Eye (tissue), 1 donor: ENCODE measurements at places on chromosomes 2 and 18.

- no peak for DNase-seq
Observed at GRCh38 chr2:68806511-68807109, 64.6 kb downstream of the BMP10 start.

GRCh38 chr2:33435518-33435917, 40.9 kb upstream of the RASGRP3 start:
- DNase-seq = no peak

GRCh38 chr2:29115797-29116781, 874 bp downstream of the CLIP4 start:
- peak; percentile 78 for DNase-seq

GRCh38 chr2:218885981-218886947, 5.6 kb downstream of the WNT10A start:
- peak; percentile 81 for DNase-seq

DNA sequence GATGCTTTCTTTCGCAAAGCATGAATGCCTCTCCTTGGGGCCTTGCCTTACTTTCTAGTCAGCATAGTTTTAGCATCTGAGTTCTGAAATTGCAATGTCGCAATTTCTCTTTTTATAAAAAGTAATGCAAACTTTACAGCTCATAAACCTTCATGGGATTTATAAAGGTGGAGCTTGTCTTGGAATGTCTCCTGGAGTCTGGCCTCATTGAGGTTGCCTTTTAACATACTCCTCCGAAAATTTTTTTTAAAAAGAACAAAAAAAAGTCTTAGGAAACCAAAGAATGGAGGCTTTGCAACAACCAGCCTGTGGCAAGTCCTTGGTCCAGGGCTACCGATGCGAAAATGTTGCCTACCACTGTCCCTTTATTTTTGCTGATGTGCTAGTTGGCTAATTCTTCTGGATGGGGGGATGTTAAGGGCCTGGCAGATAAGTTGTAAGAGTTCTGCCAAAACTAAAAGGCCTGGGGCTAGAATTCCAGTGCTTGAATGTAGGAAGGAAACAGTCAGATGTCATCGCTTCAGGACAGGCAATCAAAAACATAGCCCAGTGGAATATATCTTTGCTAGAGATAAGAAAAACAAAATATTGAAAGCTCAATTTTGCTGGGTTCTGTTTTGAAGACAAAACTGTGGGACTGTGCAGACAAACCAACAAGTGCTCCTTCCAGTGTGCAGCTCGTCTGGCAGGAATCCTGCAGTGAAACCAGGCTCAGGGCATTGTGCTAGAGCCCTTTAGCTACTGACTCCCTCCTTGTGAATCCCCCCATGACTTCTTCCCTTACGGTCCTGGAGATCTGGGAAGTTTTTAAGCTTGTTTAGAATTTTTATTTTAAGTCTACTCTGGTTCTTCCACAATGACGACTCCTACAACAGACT, 213.0 kb downstream of the PIEZO2 start:
- no peak for DNase-seq

DNA sequence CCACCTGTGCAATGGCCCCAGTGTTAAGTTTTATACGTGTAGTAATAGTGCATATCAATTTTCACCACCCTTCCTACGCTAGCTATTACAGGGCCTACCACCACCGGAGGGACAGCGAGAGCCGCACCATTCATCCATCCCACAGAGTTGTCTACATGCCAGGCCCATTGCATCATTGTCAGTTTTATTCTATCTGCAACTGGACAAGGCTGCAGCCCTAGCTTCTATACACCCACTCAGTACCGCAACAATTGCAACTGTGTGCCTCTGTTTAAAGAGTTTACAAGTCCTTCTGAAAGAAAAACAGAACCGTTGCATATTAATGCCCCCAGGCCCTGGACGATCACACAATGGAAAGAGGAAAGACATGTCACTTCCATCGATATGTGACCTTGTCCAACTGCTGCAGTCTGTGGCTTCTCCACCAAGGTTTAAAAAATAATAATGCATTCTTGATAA, 58.6 kb downstream of the ZEB2 start:
- DNase-seq = no peak

DNA sequence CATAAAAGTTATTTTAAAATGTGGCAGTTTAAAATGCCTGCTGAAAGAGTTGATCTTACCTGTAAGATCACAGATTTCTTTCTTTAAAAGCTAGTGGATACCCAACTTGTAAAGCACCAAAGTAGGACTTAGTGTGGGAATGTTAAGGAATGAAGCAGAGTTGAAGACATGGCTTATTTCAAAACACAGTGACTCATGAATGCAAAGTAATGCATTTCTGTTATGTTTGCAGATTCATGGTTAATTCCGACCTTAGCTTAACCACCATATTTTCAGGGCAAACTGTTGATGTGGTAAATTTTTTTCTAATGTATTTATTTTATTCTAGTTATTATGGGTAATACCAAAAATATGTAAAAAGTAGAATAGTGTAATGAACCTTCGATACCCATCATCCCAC, 206.8 kb upstream of the FOSL2 start:
- DNase-seq = no peak

DNA sequence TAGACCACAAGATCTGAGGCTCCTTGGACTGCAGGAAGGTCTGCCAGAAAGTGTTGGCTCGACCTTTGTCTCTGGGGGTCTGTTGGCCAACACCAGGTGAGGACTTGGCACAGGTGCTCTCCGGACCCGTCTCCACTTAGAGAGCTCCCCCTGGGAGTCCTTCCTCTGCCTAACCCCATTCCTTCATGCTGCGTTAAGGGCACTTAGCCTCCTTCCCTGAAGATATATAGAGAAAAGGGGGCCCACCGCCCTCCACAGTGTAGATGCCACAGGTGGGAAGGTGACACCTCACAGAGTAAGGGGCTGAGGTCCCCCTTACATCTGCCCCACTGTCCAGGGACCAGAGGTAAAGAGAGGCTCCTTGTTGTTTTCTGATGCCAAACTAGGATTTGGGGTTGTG, 8.2 kb downstream of the IGFBP5 start:
- DNase-seq = no peak

DNA sequence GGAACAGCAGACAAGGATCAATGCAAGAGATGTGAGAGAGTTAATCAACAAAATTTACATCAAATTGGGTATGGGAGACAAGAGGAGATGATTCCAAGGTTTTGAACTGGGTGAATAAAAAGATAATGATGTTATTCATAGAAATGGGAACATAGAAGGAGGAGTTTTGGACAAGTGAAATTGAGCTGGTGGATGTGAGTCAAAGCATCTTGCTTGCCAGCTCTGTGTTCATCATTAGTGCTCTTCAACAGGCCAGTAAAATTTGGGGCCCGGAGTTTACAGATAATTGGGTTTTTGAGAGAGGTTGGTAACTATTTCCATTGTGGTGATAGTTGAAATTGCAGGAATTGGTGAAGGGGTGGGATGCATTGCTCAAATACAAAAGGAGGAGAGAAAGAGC, 69.9 kb upstream of the CAVIN2 start:
- no peak for DNase-seq
